ENCODE measurements at places on chromosomes 2 and 18.

GRCh38 chr2:218294430-218295022 lies 2.2 kb upstream of the TMBIM1 start:
- DNase-seq: no peak

DNA sequence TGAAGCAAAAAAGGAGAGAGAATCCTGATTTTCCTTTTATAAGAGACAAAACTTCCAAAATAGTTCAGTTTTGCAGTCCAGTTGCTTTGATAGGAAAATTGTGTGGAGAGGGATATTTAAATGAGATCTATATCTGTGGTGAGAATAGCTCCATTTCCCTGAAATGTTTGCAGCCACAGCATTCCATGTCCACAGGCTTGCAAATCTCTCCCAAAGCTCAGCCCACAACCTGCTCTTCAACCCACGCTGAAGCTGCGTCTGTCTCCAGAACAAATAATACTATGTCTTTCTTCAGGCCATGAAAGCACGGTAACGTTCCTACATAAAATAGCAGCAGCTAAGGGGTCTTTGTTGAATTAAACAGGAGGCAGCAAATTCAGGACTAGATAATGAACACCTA lies 31.8 kb downstream of the TMEM17 start:
- DNase-seq: no peak

GRCh38 chr2:67260343-67261277 lies 136.5 kb upstream of the ETAA1 start:
- no peak for DNase-seq

GRCh38 chr2:149055751-149056150 lies 17.3 kb downstream of the LYPD6B start:
- no peak for DNase-seq

Data from HEK293T (cell line).